Epithelial cell of prostate (primary cell): ENCODE measurements at places on chromosomes 12 and 14.

GRCh38 chr12:2578211-2578610, 216.6 kb upstream of the FKBP4 start:
- DNase-seq, result no peak

GRCh38 chr12:114776731-114777442, 92.9 kb upstream of the TBX3 start:
- DNase-seq, result no peak

DNA sequence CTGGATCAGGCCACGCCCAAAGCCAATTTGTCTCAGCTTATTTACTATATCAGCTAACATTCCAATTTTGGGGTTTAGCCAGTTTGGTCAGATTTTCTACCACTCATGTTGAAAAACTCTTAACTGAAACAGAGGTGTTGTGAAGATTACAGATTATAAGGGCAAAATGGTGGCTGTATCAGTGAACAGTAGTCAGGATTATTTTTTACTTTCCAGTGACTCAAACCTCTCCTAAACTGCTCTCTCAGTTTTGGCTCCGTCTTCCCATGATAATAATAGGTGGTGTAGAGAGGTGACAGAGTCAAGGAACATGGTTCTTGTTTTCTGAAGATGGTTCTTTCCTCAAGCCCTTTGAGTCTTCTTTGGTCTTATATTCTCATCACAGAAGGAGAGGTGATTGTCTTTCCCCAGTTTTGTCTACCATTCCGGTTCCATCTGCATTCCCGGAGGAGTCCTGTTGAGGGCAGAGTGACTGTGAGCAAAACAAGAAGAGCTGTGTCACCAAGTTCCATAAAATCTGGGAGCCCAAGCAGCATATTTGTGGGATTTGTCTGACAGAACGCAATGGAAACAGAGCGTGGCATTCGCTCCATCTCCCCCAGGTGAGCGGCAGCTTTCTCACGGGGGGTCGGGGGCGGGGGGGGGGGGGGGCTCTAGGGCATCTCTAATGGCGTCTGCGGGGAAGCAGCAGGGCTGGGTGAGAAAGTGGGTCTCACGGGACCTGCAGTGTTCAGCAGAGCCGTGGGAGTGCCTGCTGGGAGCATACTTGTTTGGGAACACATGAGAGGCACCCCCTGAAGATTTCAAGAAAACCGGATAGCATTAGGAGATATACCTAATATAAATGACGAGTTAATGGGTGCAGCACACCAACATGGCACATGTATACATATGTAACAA, 59.1 kb downstream of the TBC1D30 start:
- DNase-seq, result no peak

DNA sequence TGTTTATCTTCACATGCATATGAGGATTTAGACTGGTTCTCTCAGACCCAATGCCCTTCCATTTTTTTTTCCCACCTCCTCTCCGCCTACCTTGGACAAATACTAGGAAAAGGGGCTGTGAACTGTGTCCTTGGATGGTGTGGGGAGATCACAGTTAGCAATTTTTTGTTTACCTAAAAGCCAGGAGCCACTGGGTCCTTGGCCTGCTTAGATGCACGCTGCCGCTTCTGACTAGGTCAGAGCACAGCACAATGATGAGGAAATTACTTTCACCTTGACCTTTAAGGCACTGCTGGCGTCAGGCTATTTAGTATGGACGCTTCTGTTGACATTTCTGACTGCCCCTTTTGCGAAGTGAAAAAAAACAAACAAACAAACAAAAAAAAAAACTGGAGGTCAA, 1.9 kb downstream of the CCDC38 start:
- no peak for DNase-seq

GRCh38 chr12:92574051-92574783, 128.6 kb upstream of the PLEKHG7 start:
- DNase-seq, result no peak

- no peak for DNase-seq
These were observed 60.9 kb downstream of the NUBPL start for GRCh38 chr14:31622060-31622459.

- no peak for DNase-seq
These were observed 2.8 kb upstream of the BAZ2A start for GRCh38 chr12:56632701-56633467.

DNA sequence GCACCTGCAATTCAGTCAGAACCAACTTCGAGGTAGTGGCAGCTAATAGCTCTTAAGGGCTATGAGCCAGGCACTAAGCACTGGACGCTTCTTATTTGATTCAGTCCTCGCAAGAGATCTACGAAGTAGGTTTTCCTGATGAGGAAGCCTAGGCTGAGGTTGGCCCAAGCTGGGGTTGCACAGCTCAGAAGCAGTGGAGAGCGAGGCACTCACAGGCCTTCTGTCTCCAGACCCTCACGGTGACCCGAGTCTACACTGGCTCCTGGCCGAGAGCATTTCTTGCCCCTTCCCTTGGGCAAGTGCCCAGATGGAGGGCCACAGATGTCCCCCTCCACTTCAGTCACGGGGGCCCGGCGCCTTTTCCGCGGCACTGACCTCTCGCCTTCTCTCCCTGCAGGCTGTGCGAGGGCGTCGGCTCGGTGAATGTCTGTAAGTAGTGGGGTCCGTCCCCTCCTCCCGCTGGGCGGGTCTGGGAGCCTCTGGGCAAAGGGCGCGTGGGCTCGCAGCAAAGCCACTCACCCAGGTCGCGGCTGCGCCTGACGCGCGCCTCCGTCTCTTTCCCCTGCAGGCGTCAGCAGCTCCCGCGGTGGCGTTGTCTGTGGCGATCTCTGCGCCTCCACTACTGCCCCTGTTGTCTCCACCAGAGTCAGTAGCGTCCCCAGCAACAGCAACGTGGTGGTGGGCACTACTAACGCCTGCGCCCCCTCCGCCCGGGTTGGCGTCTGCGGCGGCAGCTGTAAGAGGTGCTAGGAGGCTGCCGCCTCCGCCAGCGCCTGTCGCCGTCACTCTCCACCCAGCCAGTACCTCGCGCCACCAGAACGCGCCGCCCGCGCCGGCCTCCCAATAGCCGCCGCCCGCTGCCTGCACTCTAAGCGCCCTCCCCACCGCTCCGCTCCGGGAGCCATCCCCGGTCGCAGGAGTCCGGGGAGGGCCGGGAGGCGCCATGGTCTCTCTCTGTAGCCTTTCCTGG, 13.1 kb downstream of the KRT83 start:
- no peak for DNase-seq

GRCh38 chr14:64698903-64699302, 5.3 kb upstream of the PLEKHG3 start:
- no peak for DNase-seq

DNA sequence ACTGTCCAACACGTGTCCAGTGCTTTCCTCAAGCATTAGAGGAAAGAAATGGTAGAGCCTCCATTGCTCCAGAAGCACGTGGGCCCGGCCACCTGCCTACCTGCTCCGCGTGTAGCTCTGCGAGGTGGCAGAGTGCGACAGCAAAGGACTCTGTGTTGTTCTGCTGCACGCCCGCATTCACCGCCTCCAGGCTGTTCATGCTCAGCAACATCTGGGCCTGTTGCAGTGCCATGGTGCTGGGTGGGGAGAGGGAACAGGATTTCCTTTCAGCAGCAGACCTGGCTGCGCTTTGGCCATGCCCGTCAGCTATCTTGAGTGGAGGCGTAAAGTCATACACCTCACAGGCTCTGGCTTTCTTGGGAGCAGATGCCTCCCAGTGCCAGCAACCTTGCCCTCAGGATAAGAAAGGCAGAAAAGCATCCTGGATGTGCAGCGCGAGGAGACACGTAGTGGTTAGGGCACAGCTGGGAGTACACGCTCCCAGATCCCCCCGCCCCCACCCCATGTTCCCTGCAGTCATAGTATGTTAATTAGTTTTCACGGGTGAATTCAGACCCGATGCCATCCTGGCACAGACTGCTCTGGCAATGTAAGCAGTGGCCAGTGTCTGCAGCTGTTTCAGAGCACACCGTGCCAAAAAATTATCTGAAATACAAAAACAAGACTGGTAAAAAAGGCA, 25.1 kb downstream of the ANAPC5 start:
- DNase-seq, result no peak

DNA sequence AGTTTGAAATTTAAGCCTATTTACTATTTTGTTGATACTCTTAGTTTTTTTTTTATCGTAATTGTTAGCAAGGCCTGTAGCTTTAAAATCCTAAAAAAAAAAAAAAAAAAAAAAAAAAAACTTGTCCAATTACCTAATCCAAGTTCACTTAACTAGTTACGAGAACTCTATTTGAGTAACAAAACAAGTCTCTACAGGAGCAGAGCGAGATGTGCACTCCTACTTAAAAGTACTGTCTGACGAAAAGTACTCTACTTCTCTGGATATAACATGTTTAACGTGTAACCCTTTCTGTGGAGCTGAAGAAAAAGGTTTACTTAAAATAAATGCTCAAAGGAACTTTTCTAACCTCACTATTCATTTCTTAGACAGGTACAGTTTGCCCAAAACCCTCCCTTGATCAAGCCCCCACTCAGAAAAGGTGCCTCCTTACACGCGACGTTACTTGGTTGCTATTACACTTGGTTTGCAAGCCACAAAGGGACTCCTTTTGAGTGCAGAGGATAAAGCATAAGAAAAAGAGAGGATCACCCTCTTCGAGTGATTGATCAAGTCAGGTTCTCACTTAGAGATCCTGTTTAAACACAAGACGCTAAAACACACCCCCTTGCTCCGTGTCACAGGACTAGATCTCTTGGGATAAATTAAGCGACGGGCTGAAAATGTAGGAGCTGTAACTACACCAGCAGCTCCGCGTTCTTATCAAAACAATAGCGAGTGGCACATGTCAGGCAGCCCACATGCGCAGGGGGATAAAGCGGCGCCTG, 2.2 kb downstream of the BAZ1A start:
- DNase-seq, result peak; percentile 59

DNA sequence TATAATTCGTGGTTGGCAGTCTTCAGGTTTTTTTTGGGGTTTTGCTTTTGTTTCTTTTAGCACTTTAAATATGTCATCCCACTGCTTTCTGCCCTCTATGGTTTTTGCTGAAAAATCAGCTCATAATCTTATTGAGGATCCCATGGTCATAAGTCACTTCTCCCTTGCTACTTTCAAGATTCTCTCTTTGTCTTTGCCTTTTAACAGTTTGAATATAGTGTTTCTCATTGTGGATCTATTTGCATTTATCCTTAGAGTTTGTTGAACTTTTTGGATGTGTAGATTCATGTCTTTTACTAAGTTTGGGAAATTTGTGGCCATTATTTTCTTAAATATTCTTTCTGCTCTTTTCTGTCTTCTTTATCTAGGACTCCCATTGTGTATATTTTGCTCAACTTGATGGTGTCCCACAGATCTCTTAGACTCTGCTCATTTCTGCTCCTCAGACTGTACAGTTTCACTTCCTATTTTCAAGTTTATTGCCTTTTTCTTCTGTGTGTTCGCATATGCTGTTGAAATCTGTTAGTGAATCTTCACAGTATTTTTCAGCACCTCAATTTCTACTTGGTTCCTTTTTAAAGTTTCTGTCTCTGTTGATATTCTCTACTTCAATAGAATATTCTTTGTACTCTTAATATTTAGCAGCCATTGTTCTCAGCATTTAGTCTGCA, 70.8 kb downstream of the WNK1 start:
- DNase-seq, result no peak

DNA sequence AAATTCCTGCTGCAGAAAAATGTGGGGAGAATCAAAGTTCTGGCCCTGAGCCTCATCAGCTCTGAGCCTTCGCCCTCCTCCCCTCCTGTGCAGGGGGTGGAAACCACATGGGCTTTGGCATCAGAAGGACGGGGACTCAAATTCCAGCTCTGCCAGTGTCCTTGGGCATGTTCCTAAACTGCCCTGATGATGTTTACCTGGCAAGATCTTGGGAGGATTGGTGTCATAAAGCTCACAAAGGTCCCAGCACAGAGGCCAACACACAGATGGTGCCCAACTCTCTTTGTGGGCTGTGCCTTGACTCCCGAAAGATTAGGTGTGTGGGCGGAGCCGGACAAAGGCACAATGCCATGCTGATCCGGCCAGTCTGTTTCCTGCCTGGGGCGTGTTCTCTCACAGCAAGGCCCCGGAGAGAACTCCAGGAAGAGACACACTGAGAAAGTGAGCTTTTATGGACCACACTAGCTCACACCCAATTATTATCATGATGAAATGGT, 20.5 kb upstream of the CLMN start:
- DNase-seq, result no peak
